ENCODE measurements at places on chromosomes 1 and 21.

DNA sequence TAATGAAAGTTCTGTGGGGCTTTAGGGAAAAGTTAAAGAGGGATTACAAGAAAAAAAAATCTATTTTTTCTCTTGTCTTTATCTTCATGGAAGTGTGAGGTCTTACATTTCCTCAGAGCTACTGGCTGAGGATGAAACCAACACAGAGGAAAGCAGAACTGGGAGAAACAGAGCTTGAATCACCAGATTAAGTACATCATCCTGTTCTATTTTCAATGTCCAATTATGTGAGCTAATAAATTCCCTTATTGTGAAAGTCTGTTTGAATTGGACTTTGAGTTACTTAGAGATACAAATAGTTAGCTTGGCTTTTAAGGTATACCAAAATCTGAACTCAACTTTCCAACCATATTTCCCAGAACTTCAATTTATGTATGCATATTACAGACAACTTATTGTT lies 69.2 kb downstream of the LPGAT1 start:
- DNase-seq, result no peak

- no peak for DNase-seq
Measured at GRCh38 chr1:85501355-85501898, 36.5 kb upstream of the DDAH1 start.

DNA sequence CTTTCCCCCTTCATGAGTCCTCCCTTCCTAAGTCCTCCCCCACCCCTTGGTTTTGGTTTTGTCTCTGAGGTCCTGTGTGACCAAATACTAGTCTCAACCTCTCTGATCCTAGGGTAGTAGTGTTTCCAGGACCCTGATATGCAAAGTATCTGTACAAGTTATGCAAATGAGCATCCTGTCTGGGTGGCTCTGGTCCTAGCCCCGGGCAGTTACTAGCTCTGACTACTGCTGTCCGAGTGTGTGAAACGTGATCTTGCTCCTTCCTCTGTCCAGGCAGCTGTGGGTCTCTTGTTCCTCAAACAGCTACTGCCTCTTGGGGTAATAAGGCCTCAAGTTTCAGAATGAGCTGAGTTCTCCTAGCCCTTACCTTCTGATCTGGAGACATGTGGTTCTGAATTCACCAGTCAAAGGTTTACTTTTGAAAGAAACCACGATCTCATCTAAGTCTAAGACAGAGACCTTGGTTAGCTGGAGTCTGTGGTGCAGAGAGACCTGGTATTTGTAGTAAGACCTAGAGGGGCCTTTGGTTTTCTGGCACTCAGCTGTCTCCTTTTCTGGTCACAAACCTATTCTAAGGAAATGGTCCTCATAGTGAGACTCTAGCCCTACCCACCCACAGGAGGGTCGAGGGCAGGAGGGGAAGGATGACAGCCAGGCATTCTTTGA lies 31.0 kb upstream of the IL19 start:
- no peak for DNase-seq

DNA sequence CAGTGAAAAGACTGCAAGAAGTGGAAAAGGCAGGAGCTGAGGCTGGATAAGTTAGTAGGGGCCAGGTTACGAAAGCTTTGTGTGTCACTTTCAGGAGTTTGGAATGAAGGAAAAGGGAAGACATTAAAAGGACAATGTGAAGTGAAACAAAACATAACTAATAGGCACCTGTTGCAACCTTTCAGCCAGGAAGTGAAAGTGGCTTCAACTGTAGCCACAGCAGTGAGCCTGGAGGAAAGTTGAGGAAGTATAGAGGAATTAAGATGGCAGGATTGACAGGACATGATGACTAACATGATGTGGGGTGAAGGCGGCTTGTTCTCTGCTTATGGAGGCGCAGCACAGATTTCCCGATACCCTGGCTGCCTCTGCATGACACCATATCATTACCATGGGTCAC lies 68.9 kb downstream of the C4BPA start:
- no peak for DNase-seq

- DNase-seq, result no peak
Measured at GRCh38 chr1:219798283-219799030, 129.9 kb downstream of the SLC30A10 start.

GRCh38 chr1:240122639-240123613 lies 31.2 kb downstream of the FMN2 start:
- DNase-seq, result no peak

GRCh38 chr1:22228505-22228911 lies 85.6 kb upstream of the WNT4 start:
- no peak for DNase-seq

Data from activated CD4-positive, alpha-beta T cell treated with anti-CD3 and anti-CD28 coated beads for 1 hour (primary cell).